ENCODE measurements at places on chromosomes 2 and 18. TPM values are rescaled to one million over a fixed set of nuclear protein-coding genes. Genes with fewer than 3 reads are reported as not detected.

The COL6A3 gene
- 59.5 TPM for total RNA-seq

DNA sequence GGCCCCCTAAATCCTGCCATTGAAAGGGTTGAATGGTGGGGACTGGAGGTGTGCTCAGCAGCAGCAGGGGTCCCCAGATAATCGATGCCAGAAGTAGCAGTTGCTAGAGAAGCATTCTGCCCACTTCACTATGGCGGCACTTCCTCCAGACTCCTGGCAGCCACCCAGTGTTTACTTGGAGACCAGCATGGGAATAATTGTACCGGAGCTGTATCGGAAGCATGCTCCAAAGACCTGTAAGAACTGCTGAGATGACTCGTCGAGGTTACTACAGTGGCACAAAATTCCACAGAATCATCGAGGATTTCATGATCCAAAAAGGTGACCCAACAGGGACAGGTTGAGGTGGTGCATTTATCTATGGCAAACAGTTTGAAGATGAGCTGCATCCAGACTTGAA lies 11.0 kb upstream of the GAREM2 start:
- no peak for DNase-seq
- no peaks in the 10 kb centered on the region for H3K36me3 ChIP-seq
- H3K4me1 ChIP-seq = peaks cover 5% of the 10 kb centered on the region
- H3K27ac ChIP-seq = no peak overlapping the region

- H3K4me1 ChIP-seq = no peaks in the 10 kb centered on the region
- no peaks in the 10 kb centered on the region for H3K36me3 ChIP-seq
- DNase-seq = no peak
Measured at GRCh38 chr2:58739033-58739432, 497.9 kb upstream of the FANCL start.

DNA sequence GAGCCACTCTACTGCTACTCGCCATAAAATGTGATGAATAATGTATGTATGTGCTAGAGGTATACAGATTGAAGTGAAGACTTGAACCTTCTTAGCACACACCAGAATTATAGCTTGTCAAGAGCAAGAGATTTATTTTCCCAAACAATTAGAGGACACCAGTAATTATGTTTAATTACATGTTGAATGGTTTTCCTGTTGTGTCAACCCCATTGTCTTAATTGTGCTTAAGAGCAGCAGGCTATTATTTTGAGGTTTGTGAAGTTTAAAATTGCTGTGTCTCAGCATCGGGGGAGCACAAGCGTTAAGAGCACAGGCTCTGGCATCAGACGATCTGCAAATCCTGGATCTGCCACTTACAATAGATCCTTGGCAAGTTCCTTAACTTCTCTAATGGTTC lies 29.0 kb downstream of the KIF5C start:
- DNase-seq = no peak
- H3K4me3 ChIP-seq = no peak overlapping the region
- no peaks in the 10 kb centered on the region for H3K27me3 ChIP-seq
- no peaks in the 10 kb centered on the region for H3K4me1 ChIP-seq
- H3K36me3 ChIP-seq = no peaks in the 10 kb centered on the region
- no peak overlapping the region for H3K27ac ChIP-seq

DNA sequence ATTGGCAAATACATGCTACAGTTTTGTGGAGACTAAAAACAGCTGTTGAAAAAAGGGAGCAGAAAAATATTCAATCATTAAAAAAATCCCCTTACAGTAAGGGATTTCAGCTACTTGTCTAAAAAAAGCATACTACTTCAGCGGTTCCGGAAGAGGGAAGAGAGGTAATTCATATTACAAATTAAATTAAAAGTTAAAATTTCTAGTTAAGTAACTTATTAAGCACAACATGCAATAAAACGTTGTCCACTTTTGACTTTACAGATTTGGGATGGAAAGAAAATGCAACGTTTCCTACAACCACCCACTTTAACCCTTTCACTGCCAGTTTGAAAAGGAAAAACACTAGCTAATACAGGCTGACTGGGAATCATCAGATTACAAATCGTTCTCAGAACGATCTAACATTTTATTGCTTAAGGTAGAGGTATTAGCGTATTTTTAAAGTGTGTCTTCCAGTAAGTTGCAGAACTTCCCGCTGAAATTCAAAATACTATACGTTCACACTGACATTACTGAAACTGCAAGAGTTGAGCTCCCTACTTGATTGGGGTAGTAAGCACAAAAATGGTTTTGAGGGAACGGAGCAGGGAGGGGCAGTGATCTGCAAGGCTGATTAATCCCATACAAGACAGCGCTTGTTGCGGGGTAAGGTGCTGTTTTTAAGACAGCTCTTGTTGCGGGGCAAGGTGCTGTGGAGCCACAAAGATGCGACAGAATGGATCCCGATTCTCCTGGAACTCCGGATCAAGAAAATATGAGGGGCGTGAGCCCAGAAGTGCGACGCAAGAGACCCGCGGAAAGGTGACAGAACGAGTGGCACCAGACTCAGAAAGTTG lies 743 bp downstream of the HADHA start:
- H3K27ac ChIP-seq = peak overlapping the region; percentile 99
- DNase-seq = no peak
- peak overlapping the region; percentile 98 for H3K4me3 ChIP-seq
- no peaks in the 10 kb centered on the region for H3K36me3 ChIP-seq
- H3K4me1 ChIP-seq = peaks cover 18% of the 10 kb centered on the region

GRCh38 chr2:1455466-1455865 lies 42.2 kb downstream of the TPO start:
- H3K36me3 ChIP-seq = no peaks in the 10 kb centered on the region
- no peaks in the 10 kb centered on the region for H3K27me3 ChIP-seq
- H3K4me3 ChIP-seq = no peak overlapping the region
- no peak overlapping the region for H3K27ac ChIP-seq
- no peak for DNase-seq

- no peaks in the 10 kb centered on the region for H3K4me1 ChIP-seq
- H3K4me3 ChIP-seq = no peak overlapping the region
- no peaks in the 10 kb centered on the region for H3K36me3 ChIP-seq
- H3K27me3 ChIP-seq = no peaks in the 10 kb centered on the region
Measured at GRCh38 chr18:55443776-55444175, 144.2 kb downstream of the TCF4 start.

DNA sequence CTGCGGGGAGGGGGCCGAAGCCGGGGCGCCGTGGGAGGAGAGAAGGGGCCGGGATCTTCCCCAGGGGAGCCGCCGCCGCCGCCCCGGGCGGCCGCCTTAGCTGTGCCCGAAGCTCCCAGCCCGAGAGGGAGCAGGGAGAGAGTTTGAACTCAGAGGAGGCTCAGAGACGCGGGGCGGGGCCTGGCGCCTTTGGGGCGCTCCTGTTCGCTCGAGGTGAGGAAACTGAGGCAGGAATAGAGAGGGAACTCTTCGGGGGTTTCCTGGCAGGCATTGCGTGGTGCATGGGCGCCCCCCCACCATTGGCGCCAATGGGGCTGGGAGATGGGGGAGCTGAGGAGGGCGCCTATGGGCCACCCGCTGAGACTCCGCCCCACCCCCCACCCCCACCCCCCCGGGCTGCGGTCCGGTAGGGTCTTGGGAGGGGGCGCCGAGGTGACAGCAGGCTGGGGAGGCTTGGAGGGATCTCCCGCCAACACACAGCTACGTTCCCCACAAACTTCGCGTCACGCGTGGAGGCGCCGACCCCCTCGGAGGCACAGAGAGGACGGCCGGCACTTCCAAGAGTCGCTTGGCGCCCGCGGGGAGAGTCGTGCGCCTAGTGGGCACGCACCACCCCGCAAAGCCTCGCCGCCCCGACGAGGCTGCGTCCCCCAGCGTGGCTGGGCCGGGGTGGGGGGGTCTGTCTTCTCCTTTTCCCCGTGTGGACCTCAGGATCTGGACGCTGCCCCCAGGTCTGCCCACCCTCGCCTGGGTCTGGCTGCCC lies 680 bp downstream of the CTDSP1 start:
- peak overlapping the region; percentile 88 for H3K27ac ChIP-seq
- peaks cover 13% of the 10 kb centered on the region for H3K36me3 ChIP-seq
- DNase-seq = peak; percentile 92
- peak overlapping the region; percentile 68 for H3K4me3 ChIP-seq
- no peaks in the 10 kb centered on the region for H3K27me3 ChIP-seq

The HOXD1 gene
- total RNA-seq = 11.3 TPM

The SLC1A4 gene
- 10.6 TPM for total RNA-seq

GRCh38 chr2:54310311-54310710 lies 54.3 kb upstream of the TSPYL6 start:
- H3K27me3 ChIP-seq = no peaks in the 10 kb centered on the region
- no peak overlapping the region for H3K4me3 ChIP-seq
- H3K27ac ChIP-seq = no peak overlapping the region
- H3K4me1 ChIP-seq = no peaks in the 10 kb centered on the region
- DNase-seq = no peak

The RNF103 gene
- total RNA-seq = 29.9 TPM

DNA sequence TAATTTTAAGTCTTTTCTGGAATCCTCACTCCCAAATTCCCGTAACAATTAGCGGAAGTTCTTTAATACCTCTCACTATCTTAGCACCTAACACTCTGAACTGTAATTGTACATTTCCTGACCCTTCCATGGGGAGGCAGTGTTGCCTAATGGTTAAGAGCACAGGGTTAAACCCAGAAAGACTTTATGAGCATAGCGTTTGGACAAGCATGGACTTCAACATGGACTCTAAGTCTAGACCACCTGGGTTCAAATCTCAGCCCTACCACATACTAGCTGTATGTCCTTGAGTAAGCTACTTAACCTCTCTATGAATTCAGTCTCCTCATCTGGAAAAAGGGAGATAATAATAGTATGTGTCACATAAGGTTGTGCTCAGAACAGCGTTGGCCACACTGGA lies 13.0 kb downstream of the ANTXR1 start:
- no peak for DNase-seq
- no peak overlapping the region for H3K4me3 ChIP-seq
- no peaks in the 10 kb centered on the region for H3K27me3 ChIP-seq

DNA sequence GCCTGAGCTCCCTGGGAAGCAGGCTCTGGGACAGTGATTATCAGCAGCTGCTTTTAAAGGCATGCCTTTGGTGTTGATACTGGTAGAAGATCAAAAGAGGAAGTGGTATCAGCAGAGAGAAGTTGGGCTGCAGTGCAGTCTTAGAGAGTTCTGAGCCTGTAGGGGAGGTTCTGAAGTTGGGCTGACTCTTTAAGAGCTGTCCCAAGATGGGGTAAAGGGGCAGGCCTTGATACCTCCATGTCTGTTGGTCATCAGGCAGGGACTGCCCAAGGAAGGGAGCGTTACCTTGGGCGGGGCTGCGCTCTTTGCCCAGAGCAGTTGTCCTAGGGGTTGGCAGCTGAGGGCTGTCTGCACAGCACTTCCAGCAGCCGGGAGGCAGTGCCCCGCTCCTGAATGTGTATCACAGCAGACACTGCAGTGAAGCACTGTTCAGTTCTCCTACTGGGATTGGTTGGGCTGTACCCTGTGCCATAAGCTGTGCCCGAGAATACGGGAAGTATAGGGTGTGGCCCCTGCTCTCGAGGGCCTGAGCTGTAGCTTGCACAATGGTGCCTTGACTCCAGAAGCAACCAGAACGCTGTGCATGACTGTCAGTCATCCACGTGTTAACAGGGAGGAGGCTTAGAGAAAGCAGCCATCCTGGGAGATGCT lies 177.0 kb downstream of the CTIF start:
- H3K27me3 ChIP-seq = no peaks in the 10 kb centered on the region
- no peak overlapping the region for H3K27ac ChIP-seq
- no peak overlapping the region for H3K4me3 ChIP-seq
- no peak for DNase-seq

DNA sequence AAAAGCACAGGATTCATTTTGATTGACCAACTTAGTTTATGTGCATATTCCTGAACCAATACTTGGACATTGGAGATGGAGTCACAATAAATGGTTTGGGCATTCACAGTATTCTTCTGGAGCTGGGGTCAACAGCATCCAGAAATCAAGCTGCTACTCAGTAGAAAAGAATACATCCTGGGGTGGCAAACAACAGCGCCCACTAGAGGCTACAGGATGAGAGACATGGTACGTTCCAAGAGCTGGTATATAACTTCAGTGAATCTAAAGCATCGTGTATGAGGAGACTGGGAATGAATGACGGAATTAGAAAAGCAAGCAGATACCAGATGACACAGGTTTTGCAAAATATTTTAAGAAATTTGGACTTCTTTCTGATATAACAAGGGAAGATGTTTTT lies 142.9 kb upstream of the FIGN start:
- no peak for DNase-seq
- H3K4me3 ChIP-seq = no peak overlapping the region
- no peak overlapping the region for H3K27ac ChIP-seq
- H3K27me3 ChIP-seq = no peaks in the 10 kb centered on the region

DNA sequence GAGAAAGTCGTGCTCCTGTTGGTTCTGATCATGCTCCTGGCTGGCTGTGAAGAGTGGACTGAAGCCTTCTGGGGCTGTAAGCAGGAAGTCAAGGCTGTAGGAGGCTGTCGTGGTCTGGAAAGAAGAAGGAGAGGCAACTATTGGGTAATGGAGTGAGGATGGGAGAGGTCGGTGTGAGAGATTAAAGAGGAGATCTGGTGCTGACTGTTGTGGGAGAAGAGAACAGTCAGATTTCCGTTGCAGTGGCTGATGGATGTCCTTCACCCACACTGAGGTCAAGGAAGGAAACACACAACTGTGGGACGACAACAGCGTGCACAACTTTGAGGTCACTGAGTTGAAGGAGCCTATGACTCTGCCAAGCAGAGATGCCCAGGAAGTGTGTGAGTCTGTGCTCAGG lies 2.8 kb upstream of the PSMD1 start:
- H3K4me1 ChIP-seq = peaks cover 28% of the 10 kb centered on the region
- no peaks in the 10 kb centered on the region for H3K27me3 ChIP-seq
- DNase-seq = no peak
- no peak overlapping the region for H3K27ac ChIP-seq

DNA sequence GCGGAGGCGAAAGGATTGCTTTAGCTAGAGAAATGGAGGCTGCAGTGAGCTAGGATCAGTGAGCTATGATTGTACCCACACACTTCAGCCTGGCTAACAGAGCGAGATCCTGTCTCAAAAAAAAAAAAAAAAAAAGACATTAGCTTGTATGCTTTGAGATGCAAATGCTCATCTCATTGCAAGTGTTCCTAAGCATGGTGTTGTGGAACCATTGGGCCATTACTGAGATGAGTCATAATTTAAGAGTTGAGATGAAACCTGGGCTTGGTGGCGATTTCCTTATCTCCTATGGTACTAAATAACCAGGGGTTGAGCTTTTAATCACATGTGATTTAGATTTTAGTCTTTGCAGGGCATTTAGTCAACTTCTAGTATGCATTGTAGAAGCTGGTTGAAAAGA lies 2.2 kb downstream of the PLEKHA3 start:
- no peak for DNase-seq
- H3K27me3 ChIP-seq = no peaks in the 10 kb centered on the region
- no peak overlapping the region for H3K27ac ChIP-seq
- H3K4me3 ChIP-seq = peak overlapping the region; percentile 24
- peaks cover 4% of the 10 kb centered on the region for H3K36me3 ChIP-seq

The ANKRD62 gene
- total RNA-seq = not detected

GRCh38 chr2:98376301-98376910 lies 30.1 kb downstream of the CNGA3 start:
- H3K4me3 ChIP-seq = no peak overlapping the region
- H3K36me3 ChIP-seq = no peaks in the 10 kb centered on the region
- peak; percentile 21 for DNase-seq
- no peaks in the 10 kb centered on the region for H3K4me1 ChIP-seq
- no peaks in the 10 kb centered on the region for H3K27me3 ChIP-seq
- H3K27ac ChIP-seq = no peak overlapping the region

GRCh38 chr2:39068299-39069135 lies 52.3 kb downstream of the SOS1 start:
- H3K27ac ChIP-seq = no peak overlapping the region
- H3K4me1 ChIP-seq = no peaks in the 10 kb centered on the region
- peaks cover 5% of the 10 kb centered on the region for H3K36me3 ChIP-seq
- H3K27me3 ChIP-seq = no peaks in the 10 kb centered on the region
- no peak overlapping the region for H3K4me3 ChIP-seq
